ENCODE measurements at places on chromosomes 11 and 22. TPM values are rescaled to one million over a fixed set of nuclear protein-coding genes. Genes with fewer than 3 reads are reported as not detected.

- no peaks in the 10 kb centered on the region for H3K36me3 ChIP-seq
- H3K4me1 ChIP-seq: peaks cover 5% of the 10 kb centered on the region
- H3K27me3 ChIP-seq: peaks cover 6% of the 10 kb centered on the region
- no peak for DNase-seq
Observed at GRCh38 chr11:32317643-32318042, 117.7 kb downstream of the WT1 start.

DNA sequence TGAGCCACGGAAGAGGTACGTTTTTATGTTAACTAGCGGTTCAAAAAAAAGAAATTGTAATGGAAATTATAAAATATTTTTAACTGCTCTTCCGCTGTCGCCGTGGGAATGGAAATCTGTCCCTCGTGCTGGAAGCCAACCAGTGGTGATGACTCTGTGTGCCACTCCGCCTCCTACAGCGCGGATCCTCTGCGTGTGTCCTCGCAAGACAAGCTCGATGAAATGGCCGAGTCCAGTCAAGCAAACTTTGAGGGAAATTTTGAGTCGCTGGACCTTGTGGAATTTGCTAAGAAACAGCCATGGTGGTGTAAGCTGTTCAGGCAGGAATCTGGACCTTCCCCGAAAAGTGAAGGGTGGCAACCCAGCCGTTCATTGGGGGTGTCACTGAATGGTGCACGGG lies 2.9 kb upstream of the CBX7 start:
- peaks cover 21% of the 10 kb centered on the region for H3K27me3 ChIP-seq
- no peak for DNase-seq
- no peaks in the 10 kb centered on the region for H3K36me3 ChIP-seq
- H3K4me3 ChIP-seq: no peak overlapping the region
- peaks cover 7% of the 10 kb centered on the region for H3K4me1 ChIP-seq

- H3K36me3 ChIP-seq: peaks cover 22% of the 10 kb centered on the region
- H3K4me1 ChIP-seq: peaks cover 28% of the 10 kb centered on the region
- no peak overlapping the region for H3K4me3 ChIP-seq
- H3K27ac ChIP-seq: no peak overlapping the region
- H3K27me3 ChIP-seq: no peaks in the 10 kb centered on the region
Observed at GRCh38 chr11:130088919-130089673, 19.4 kb downstream of the APLP2 start.

GRCh38 chr22:23282089-23282501 lies 101.8 kb downstream of the BCR start:
- no peaks in the 10 kb centered on the region for H3K36me3 ChIP-seq
- H3K4me1 ChIP-seq: peaks cover 21% of the 10 kb centered on the region
- peaks cover 5% of the 10 kb centered on the region for H3K27me3 ChIP-seq
- peak overlapping the region; percentile 82 for H3K27ac ChIP-seq
- H3K4me3 ChIP-seq: no peak overlapping the region

The PRR33 gene
- total RNA-seq: not detected

The VEGFB gene
- 71.1 TPM for total RNA-seq

DNA sequence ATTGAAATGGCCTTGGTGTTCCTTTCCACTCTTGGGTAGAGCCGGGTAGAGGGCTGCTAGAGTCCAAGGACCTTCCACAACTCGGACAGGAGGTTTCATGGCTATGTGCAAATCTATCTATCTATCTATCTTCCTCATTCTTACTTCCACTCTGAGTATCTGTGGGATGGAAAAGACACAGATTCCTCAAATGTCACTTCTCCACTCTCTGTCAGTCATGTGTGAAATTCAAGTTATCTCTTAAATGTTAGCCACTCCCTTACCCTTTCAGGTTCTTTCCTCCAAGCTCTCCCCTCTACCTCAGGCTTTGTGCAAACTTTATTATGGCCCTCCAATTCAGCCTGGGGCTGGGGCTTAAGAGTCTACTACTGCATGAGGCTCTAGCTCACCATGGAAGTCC lies 84.3 kb downstream of the GDPD4 start:
- no peak for DNase-seq
- H3K4me3 ChIP-seq: no peak overlapping the region
- no peak overlapping the region for H3K27ac ChIP-seq
- H3K4me1 ChIP-seq: no peaks in the 10 kb centered on the region

- no peak for DNase-seq
- no peaks in the 10 kb centered on the region for H3K36me3 ChIP-seq
- no peak overlapping the region for H3K4me3 ChIP-seq
- peak overlapping the region; percentile 28 for H3K27ac ChIP-seq
- peaks cover 33% of the 10 kb centered on the region for H3K4me1 ChIP-seq
Observed at GRCh38 chr11:11569936-11570491, 51.8 kb downstream of the GALNT18 start.

DNA sequence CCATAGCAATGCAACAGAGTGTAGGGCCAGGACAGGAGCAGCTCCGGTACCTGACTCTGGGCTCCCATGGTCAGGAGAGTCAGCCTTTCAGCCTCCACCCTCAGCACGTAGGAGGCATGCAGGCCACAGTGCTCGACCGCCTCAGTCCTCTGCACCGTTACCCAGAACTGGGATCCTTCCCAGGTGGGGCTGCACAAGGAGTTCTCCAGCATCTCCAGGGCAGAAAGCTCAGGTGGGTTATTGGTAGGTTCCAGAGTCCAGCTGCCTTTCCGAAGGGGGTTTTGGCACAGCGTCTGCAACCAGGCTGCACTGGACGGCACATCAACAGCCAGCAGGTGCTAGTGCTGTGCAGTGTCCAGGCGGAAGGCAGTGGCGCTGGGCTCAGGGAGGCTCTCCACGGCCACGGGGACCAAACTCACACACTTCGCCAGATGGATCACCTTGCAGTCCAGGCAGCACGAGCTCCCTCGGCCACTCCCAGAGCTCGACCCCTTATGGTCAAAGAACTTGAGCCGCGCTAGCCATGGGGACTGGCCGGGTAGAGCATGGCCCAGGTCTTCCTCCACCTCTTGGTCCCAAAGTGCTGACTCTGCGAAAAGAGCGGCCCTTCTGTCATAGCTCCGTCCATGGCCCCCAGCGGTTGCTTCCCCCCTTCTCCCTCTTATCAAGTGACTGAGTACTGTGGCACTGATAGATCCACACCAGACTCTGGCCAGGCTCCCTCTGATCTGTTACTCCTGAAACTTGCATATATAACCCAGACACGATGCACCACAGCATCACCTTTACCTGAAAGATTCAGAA lies 6.9 kb upstream of the PHOX2A start:
- no peak overlapping the region for H3K4me3 ChIP-seq
- DNase-seq: no peak
- H3K4me1 ChIP-seq: no peaks in the 10 kb centered on the region
- peaks cover 40% of the 10 kb centered on the region for H3K27me3 ChIP-seq

DNA sequence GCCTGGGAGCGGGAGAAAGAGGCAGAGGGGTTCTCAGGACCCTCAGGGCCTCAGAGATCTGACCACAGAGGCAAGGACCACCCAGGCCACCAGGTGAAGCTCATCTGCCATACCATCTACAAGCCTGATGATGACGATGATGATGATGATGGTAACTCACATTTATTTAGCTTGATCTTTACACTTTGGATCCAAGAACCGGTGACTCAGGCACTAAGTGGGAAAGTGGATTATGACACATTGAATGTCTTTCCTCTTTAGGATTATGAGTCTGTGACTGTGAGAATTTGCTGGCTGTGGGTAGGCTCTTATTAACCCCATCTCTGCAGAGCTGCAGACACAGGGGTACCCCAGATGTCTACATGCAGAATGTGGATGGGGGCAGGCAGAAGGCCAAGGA lies 110.3 kb downstream of the DSCAML1 start:
- DNase-seq: no peak
- peaks cover 5% of the 10 kb centered on the region for H3K4me1 ChIP-seq
- no peak overlapping the region for H3K4me3 ChIP-seq
- no peak overlapping the region for H3K27ac ChIP-seq

The NXPE4 gene
- total RNA-seq: not detected

The ELMOD1 gene
- 0.39 TPM for total RNA-seq

The MIOX gene
- total RNA-seq: 0.18 TPM

- DNase-seq: peak; percentile 84
- H3K27ac ChIP-seq: peak overlapping the region; percentile 82
- peaks cover 5% of the 10 kb centered on the region for H3K27me3 ChIP-seq
- no peaks in the 10 kb centered on the region for H3K36me3 ChIP-seq
- peaks cover 16% of the 10 kb centered on the region for H3K4me1 ChIP-seq
Observed at GRCh38 chr11:34223021-34223813, 117.8 kb downstream of the NAT10 start.

DNA sequence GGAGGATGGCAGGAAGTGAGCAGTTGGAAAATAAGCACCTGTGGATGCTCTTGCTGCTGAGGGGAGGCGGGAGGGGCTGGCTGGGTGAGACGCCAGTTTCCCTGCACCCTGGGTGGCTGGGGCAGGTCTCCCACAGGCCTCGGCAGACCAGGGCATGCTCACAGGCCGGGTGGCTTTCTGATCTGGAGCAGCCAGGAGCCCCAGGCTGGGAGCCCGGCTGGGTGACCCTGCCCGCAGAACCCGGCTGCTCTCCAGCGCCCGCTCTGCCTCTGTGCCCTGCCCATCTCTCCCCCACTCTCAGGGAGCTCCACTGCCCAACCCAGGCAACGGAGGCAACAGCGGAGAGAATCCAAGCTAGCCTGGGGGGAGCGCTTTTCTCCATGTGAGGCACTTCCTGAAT lies 24.6 kb downstream of the DCPS start:
- no peaks in the 10 kb centered on the region for H3K36me3 ChIP-seq
- peaks cover 23% of the 10 kb centered on the region for H3K4me1 ChIP-seq
- no peak overlapping the region for H3K27ac ChIP-seq
- no peak for DNase-seq
- no peak overlapping the region for H3K4me3 ChIP-seq
- H3K27me3 ChIP-seq: peaks cover 4% of the 10 kb centered on the region

The ANKK1 gene
- not detected for total RNA-seq

- H3K27ac ChIP-seq: no peak overlapping the region
- H3K4me3 ChIP-seq: no peak overlapping the region
- H3K27me3 ChIP-seq: peaks cover 36% of the 10 kb centered on the region
- H3K4me1 ChIP-seq: no peaks in the 10 kb centered on the region
- DNase-seq: no peak
Observed at GRCh38 chr11:125926682-125927081, 19.2 kb upstream of the VSIG10L2 start.

The DCHS1 gene
- total RNA-seq: 1.4 TPM

The TMPRSS6 gene
- total RNA-seq: not detected

DNA sequence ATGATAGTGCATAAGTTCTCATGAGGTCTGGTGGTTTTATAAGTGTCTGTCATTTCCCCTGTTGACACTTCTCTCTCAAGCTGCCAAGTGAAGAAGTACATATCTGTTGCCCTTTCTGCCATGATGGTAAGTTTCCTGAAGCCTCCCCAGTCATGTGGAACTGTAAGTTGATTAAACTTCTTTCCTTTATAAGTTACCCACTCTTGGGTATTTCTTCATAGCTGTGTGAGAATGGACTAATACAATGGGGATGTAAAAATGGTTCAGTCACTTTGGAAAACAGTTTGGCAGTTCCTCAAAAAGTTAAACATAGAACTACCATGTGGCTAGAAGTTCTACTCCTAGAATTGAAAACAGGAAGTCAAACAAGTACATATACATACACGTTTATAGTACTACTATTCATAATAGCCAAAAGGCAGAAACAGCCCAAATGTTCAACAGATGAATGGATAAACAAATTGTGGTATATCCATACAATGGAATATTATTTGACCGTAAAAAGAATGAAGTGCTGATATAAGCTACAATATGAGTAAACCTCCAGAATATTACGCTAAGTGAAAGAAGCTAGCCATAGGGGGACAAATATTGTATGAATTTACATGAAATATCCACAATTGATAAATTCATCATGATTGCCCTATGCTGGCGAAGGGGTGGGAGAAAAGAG lies 16.0 kb upstream of the DKK3 start:
- H3K4me3 ChIP-seq: no peak overlapping the region
- peaks cover 18% of the 10 kb centered on the region for H3K36me3 ChIP-seq
- peaks cover 15% of the 10 kb centered on the region for H3K4me1 ChIP-seq
- no peak for DNase-seq
- H3K27ac ChIP-seq: no peak overlapping the region

DNA sequence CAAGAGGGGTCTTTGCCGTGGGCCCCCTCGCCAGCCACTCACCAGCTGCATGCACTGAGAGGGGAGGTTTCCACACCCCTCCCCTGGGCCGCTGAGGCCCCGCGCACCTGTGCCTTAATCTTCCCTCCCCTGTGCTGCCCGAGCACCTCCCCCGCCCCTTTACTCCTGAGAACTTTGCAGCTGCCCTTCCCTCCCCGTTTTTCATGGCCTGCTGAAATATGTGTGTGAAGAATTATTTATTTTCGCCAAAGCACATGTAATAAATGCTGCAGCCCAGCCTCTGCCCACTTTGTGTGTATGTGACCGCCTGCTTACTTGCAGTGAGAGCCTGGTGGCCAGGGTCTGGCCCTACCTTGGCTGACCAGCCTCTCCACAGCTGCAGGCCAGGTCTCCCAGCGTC lies 2.8 kb upstream of the CRACR2B start:
- H3K27ac ChIP-seq: no peak overlapping the region
- peaks cover 10% of the 10 kb centered on the region for H3K4me1 ChIP-seq
- H3K27me3 ChIP-seq: peaks cover 15% of the 10 kb centered on the region
- DNase-seq: no peak
- no peak overlapping the region for H3K4me3 ChIP-seq

DNA sequence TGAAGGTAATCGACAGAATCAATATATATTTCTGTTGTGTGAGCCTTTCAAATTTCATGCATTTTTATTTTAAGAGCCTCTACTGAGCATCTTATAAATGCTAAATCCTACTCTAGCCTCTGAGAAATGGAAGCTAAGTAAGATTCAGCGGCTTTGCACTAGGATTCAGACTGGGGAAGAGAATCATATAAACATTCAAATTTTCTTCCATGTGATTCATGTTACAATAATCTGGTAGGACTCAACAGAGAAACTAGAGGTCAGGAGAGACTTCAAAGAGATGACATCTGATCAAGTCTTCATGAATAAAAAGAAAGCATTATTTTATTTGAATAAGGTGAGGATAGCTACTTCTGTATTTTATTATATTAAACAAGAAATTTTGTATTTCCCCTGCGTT lies 538.9 kb downstream of the DLG2 start:
- H3K4me1 ChIP-seq: peaks cover 52% of the 10 kb centered on the region
- no peaks in the 10 kb centered on the region for H3K36me3 ChIP-seq
- no peak overlapping the region for H3K27ac ChIP-seq

The GSTT2B gene
- total RNA-seq: 32.8 TPM

- no peak overlapping the region for H3K4me3 ChIP-seq
- no peaks in the 10 kb centered on the region for H3K4me1 ChIP-seq
- no peaks in the 10 kb centered on the region for H3K36me3 ChIP-seq
- no peak overlapping the region for H3K27ac ChIP-seq
- no peaks in the 10 kb centered on the region for H3K27me3 ChIP-seq
- peak; percentile 51 for DNase-seq
Observed at GRCh38 chr11:103877221-103877620, 159.2 kb upstream of the DDI1 start.

GRCh38 chr11:57466680-57467079 lies 6.4 kb downstream of the RTN4RL2 start:
- H3K27me3 ChIP-seq: peaks cover 46% of the 10 kb centered on the region
- no peak overlapping the region for H3K4me3 ChIP-seq
- H3K36me3 ChIP-seq: no peaks in the 10 kb centered on the region

The CARD18 gene
- not detected for total RNA-seq

The OR5B21 gene
- total RNA-seq: not detected

- H3K4me3 ChIP-seq: no peak overlapping the region
- peaks cover 5% of the 10 kb centered on the region for H3K27me3 ChIP-seq
- peaks cover 42% of the 10 kb centered on the region for H3K36me3 ChIP-seq
- peaks cover 45% of the 10 kb centered on the region for H3K4me1 ChIP-seq
Observed at GRCh38 chr11:94877443-94878200, 95.7 kb downstream of the CWC15 start.

All from HFFc6 (cell line).